ENCODE measurements at places on chromosomes 6 and 20. TPM values are rescaled to one million over a fixed set of nuclear protein-coding genes. Genes with fewer than 3 reads are reported as not detected.

DNA sequence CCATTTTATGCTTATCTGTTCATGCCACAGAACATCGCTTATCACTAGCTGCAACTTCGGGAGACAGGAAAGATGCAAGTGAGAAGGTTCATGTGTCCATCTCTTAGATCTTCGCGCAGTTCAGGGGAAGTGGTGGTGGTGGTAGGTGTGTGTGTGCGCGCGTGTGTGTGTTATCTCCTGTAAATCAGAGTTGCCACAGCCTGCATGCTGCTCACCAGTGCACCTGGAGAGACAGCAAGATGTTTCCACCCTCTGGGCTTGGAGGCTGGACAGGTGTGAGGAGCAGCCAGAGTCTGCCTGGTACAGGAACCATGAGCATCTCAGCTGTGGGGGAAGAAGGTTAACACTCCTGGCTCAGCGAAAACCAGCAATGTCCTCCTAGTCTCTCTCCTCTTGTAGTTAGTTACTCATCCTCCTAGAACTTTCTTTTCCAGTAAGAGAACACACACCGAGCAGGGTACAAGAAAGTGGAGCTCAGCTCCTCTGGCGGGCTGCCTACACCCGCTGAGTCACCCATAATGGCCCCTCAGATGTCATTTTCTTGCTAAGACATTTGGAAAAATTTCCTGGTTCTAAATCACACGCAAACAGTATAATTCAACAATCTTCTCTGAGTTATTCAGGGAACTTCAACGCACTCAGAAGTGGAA is 5.1 kb upstream of the TUBB1 start:
- DNase-seq = no peak

- no peak for DNase-seq
Measured at GRCh38 chr6:93453956-93454355, 34.6 kb upstream of the EPHA7 start.

DNA sequence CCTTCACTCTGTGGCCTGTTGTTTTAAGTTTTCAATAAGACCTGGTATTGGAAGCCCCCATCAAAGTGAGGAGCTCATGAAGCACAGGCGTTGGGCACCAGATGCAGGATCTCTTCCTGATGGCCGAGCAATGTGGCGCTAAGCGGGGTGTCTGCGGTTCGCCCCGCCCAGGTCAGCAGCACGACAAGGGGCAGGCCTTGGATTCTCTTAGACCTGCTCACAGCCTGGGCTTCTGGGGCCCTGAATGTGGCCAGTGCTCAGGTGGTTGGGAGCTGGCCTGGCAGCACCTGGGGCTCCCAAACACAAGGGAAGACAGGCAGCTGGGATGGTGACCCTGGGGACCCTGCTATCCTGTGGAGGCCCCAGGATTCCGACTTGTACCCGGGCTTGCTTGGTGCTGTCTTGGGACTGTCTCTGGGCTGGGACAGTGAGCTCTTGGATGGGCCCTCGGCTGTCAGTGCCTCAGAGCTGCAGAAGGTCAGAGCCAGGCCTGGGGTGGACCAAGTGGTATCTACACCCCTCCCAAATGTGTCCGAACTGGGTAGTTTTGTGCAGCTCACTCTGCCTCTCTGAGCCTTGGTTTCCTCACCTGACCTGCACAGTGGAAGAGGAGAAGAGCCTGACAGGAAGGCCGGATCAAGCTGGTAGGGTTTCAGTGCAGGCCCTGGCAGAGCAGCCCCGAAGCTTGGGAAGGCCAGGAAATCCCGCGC is 69.1 kb downstream of the PHACTR3 start:
- DNase-seq = no peak

DNA sequence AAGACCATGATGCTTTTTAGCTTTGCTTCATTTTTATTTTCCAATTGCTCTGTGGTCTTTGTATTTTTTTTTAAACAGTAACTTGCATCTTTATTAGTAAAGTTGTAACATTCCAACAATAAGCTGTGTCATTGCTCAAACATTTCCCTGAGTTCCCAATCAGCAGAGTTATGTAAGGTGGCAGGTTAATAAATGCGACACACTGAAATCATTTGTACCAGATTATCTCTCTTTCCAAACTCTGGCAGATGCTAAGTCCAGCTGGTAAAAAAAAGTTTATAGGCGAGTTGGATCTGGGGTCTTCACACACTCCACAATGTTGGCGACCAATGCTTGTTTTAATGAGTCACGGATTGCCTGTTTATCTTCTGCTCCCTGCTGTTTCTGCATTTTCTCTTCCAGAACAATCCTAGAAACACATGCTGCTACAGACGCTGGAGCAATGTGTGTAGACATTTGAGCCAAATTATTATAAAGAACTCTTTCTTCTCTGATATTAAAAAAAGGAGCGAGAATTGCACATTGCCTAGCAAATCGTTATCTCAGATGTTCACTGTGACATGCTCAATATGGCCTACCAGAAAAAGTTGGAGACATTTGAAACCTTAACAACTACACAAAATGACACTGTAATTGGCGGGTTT is 113.6 kb upstream of the IFNGR1 start:
- DNase-seq = no peak

- DNase-seq = no peak
Measured at GRCh38 chr6:15907914-15908518, 220.9 kb upstream of the MYLIP start.

GRCh38 chr6:164085091-164086075 is 670.9 kb downstream of the QKI start:
- DNase-seq = peak; percentile 51

GRCh38 chr6:111668410-111668809 is 62.7 kb upstream of the TRAF3IP2 start:
- DNase-seq = no peak

DNA sequence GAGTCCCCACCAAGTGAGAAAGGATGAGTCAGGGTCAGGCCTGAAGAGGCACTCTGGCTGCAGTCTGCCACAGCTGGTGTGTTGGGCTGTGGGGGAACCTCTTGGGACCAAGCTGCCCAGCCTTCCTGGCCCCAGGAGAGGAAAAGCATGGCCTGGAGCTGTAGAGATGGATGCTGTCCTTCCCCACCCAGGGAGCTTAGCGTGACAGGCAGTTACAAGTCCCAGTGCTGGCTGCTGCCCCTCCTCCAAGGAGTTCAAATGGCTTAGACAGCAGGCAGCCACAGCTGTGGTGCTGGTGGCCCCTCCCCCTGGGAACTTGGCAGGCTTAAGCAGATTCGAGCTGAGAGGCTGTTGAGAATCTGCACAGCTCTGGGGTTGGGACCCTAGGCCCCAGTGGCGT is 253.2 kb downstream of the PLCB1 start:
- peak; percentile 67 for DNase-seq

GRCh38 chr6:64231928-64232327 is 596.3 kb downstream of the PHF3 start:
- DNase-seq = no peak

DNA sequence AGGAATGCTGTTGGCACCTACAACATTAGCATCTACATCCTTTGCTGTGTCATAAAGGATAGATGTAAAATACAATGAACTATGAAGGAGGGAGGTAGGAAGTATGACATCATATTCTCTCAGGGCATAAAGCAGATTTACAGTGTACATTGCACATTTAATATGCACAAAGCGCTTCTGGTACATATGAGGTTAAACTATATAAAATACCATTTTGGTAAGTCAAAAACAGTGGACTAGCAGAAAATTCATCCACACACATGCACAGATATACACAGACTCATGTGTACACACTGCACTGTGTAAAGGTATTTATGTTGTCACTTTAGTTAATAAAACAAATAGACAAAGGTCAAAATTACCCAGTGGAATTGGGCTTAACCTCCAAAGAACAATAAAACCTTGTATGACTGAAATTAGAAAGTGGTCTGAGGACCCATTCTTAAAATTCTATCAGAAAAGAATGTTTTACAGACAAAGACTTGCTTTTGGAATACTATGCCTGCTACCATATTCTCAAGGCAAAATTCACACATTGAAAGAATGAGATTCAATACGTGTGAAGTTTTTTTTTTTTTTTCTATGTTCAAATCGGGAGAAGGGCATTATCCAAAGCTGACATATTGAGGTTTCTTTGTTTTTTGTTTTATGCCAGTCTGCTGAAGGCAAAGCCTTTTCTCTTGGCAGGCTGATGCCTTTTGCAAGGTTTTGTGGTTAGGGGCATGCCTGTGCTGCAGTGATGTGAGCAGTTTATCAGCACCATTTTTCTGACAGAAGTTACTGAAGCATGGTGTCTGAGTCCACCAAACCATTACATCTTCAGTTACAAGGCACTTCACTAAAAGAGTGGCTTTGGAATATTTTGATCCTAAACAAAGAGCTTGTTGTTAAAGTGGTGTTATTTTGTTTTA is 199.0 kb downstream of the PLCB1 start:
- no peak for DNase-seq

GRCh38 chr6:6972456-6972855 is 135.3 kb upstream of the RREB1 start:
- DNase-seq = no peak

TP53INP2 gene
- total RNA-seq = 8.0 TPM

TTLL9 gene
- 0.20 TPM for total RNA-seq

CLPSL2 gene
- total RNA-seq = 6.0 TPM

TRIM31 gene
- not detected for total RNA-seq

Measured in H9 (cell line).